ENCODE measurements at places on chromosomes 6 and 20.

GRCh38 chr6:129094147-129094546 is 211.2 kb downstream of the LAMA2 start:
- no peak overlapping the region for H3K4me3 ChIP-seq
- H3K27me3 ChIP-seq: no peaks in the 10 kb centered on the region
- H3K27ac ChIP-seq: no peak overlapping the region
- H3K4me1 ChIP-seq: no peaks in the 10 kb centered on the region
- no peaks in the 10 kb centered on the region for H3K36me3 ChIP-seq
- DNase-seq: no peak

- H3K36me3 ChIP-seq: no peaks in the 10 kb centered on the region
- H3K27me3 ChIP-seq: no peaks in the 10 kb centered on the region
- H3K4me1 ChIP-seq: peaks cover 12% of the 10 kb centered on the region
- DNase-seq: no peak
- H3K27ac ChIP-seq: no peak overlapping the region
- no peak overlapping the region for H3K4me3 ChIP-seq
Observed at GRCh38 chr20:10571313-10571815, 102.4 kb downstream of the JAG1 start.

- H3K4me1 ChIP-seq: peaks cover 29% of the 10 kb centered on the region
- H3K36me3 ChIP-seq: no peaks in the 10 kb centered on the region
- H3K27ac ChIP-seq: peak overlapping the region; percentile 14
- no peak overlapping the region for H3K4me3 ChIP-seq
Observed at GRCh38 chr6:82013561-82014530, 233.7 kb downstream of the IBTK start.

- H3K4me3 ChIP-seq: no peak overlapping the region
- no peak for DNase-seq
- no peaks in the 10 kb centered on the region for H3K27me3 ChIP-seq
- peaks cover 7% of the 10 kb centered on the region for H3K4me1 ChIP-seq
- no peak overlapping the region for H3K27ac ChIP-seq
- H3K36me3 ChIP-seq: no peaks in the 10 kb centered on the region
Observed at GRCh38 chr6:131068165-131068564, 5.1 kb upstream of the EPB41L2 start.

DNA sequence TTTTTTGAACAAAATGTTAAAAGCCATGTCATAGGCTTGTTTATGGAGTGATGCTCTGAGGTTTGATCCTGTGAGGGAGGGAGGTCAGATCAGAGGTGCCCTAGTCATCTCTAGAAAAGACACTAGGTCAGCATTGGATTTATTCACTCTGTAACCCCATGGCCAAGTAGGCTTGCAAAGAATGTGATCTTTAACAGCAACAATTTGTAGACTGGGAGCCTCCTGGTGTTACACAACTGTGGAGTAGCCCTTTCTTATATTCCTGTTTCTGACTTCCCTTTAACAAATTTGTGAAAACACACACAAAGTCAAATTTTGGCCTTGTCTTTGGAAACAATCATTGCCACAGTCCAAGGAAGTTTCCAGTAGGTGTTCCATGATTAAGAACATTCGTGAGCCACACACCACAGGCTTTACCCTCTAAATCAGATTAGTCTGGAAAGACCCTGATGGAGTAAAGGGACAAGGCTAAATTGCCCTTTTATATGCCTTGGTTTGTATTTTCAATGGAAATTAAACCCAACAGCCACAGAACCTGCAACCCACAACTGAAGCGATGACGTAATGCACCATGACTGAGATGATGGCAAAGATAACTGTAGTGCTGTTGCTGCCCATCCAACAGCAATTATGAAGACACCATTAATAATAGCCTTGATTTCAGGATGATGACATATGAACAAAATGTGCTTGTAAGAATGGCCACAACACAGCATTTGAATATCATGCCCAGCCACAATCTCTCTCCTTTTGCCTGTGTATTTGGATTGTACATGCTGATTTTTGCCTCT is 22.1 kb downstream of the SCP2D1 start:
- H3K4me1 ChIP-seq: no peaks in the 10 kb centered on the region
- no peak overlapping the region for H3K4me3 ChIP-seq
- no peaks in the 10 kb centered on the region for H3K27me3 ChIP-seq
- H3K36me3 ChIP-seq: no peaks in the 10 kb centered on the region

- peak overlapping the region; percentile 86 for H3K27ac ChIP-seq
- DNase-seq: peak; percentile 97
- peak overlapping the region; percentile 0 for H3K4me3 ChIP-seq
- no peaks in the 10 kb centered on the region for H3K27me3 ChIP-seq
- H3K4me1 ChIP-seq: peaks cover 37% of the 10 kb centered on the region
Observed at GRCh38 chr6:4581468-4582385, 194.5 kb upstream of the CDYL start.

DNA sequence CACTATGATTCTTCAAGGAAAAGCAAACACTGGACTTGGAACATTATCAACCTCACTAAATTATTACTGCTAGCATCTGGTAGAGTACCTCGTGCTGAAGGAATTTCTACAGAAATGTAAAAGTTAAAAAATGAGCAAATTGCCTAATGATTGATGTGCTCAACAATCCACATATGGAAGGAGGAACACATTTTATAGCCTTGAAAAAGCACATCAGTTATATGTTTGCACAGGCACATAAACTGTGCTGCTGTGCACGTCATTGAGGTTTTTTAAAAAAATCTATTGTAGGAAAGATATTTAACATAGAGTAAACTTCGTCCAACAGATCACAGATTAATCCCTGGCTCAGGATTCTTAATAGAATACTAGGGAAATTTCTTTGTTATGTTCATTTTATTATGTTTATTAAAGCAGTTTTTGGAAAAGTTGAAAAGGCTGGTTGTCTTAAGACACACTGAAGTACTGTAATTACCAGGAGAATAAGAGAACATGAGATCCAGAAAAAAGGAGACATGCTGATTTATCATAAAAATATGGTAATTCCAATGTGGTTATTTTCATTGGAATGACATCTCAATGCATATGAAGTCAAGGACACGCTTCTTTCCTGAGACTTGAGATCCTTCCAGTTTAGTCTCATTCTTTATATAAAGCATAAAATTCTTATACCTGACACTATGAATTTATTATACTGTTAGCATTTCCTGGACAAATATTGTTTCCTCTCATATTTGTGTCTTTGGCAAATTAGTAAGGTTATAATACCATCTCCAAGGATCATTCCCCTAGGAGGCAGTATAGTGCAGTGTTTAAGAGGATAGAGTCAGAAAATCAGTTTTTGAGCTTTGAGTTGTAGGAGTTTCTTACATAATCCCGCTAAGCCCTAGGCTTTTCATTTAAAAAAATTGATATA is 511.1 kb downstream of the TENT5A start:
- H3K4me1 ChIP-seq: no peaks in the 10 kb centered on the region
- no peak overlapping the region for H3K4me3 ChIP-seq
- DNase-seq: peak; percentile 56

GRCh38 chr6:28807682-28808280 is 116.0 kb downstream of the TRIM27 start:
- DNase-seq: peak; percentile 18
- no peaks in the 10 kb centered on the region for H3K36me3 ChIP-seq
- no peak overlapping the region for H3K27ac ChIP-seq
- peaks cover 6% of the 10 kb centered on the region for H3K4me1 ChIP-seq
- H3K4me3 ChIP-seq: peak overlapping the region; percentile 54

- no peak for DNase-seq
- no peaks in the 10 kb centered on the region for H3K27me3 ChIP-seq
- H3K36me3 ChIP-seq: no peaks in the 10 kb centered on the region
Observed at GRCh38 chr6:51844336-51844735, 243.1 kb downstream of the PKHD1 start.

DNA sequence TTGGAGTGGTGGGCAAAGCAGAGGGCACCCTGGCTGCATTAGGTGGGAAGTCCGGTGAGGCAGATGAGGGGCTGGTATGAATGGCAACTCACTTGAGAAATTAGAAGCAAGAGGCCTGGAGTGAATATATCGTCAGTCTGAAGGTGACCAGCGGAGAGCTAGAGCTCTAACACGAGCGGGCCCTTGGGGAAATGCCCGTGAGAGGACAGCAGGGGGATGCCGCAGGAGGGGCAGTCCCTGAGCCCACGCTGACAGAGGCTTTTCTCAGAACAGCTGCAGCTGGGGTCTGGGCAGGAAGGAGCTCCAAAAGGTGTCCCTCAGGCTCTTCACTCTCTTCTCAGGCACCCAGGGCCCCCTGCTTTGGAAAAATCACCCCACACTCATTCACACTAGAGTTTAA is 32.0 kb upstream of the CD93 start:
- no peaks in the 10 kb centered on the region for H3K4me1 ChIP-seq
- no peak overlapping the region for H3K27ac ChIP-seq
- no peaks in the 10 kb centered on the region for H3K36me3 ChIP-seq
- DNase-seq: no peak

- no peaks in the 10 kb centered on the region for H3K36me3 ChIP-seq
- H3K4me1 ChIP-seq: no peaks in the 10 kb centered on the region
- H3K4me3 ChIP-seq: no peak overlapping the region
- DNase-seq: no peak
- H3K27ac ChIP-seq: no peak overlapping the region
Observed at GRCh38 chr6:61586934-61587537, 699.0 kb downstream of the KHDRBS2 start.

GRCh38 chr6:124487623-124488431 is 474.4 kb upstream of the RNF217 start:
- no peak overlapping the region for H3K4me3 ChIP-seq
- H3K27me3 ChIP-seq: no peaks in the 10 kb centered on the region
- H3K4me1 ChIP-seq: peaks cover 9% of the 10 kb centered on the region
- no peaks in the 10 kb centered on the region for H3K36me3 ChIP-seq
- DNase-seq: peak; percentile 90
- H3K27ac ChIP-seq: peak overlapping the region; percentile 41

DNA sequence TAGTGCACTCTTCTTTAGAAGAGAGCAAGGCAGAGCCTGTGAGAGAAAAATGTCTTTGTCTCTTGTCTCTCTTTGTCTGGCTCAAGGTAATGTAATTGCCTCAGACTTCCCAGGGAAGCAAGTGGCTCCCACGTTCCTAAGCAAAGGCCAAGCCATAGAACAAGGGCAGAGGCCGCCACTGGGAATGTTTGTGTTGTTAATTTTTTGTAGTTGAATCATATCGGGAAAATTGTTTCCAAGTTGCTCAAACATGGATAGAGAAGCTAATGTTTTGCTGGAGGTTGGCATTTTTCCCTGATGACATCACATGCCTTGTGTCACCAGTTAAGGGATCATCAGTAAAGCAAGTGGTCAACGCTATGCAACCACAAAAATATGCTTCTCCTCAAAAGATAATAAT is 211.5 kb upstream of the FOXA2 start:
- peak; percentile 91 for DNase-seq
- H3K4me1 ChIP-seq: peaks cover 22% of the 10 kb centered on the region
- H3K27me3 ChIP-seq: no peaks in the 10 kb centered on the region
- peak overlapping the region; percentile 96 for H3K27ac ChIP-seq

DNA sequence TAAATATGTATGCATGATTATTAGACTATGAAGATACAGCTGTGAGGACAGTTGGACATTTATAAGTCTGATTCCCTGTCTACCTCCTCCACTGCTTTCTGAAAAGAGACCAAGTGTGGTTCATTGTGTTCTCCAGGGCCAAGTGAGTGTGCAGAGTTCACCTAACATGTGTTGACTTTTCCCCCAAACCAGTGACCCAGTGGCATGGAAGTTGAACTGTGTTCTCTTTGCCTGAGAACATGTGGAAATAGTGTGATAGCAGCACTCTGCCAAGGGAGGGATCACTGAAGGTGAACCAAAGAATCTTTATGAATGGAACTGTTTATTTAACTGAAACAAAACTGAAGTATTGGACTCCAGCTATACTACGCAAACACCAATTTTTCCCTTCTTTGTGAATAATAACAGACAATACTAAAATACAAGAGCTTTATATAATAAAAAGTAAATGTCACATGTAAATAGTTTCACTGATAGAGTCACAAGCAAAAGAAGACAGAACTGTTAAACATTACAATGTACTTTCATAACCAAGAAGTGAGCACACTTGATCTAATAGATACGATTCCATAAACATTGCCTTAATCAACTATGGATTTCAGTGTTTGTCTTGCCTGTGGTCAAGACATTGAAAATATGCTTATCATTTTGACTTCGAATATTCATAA is 200.3 kb upstream of the FUT9 start:
- no peak overlapping the region for H3K27ac ChIP-seq
- no peaks in the 10 kb centered on the region for H3K4me1 ChIP-seq
- no peak for DNase-seq
- no peak overlapping the region for H3K4me3 ChIP-seq
- H3K36me3 ChIP-seq: no peaks in the 10 kb centered on the region

- no peak for DNase-seq
- H3K27ac ChIP-seq: no peak overlapping the region
- H3K36me3 ChIP-seq: no peaks in the 10 kb centered on the region
- H3K4me1 ChIP-seq: no peaks in the 10 kb centered on the region
Observed at GRCh38 chr20:63058696-63059335, 52.1 kb upstream of the BHLHE23 start.

GRCh38 chr6:11601776-11602605 is 64.4 kb downstream of the TMEM170B start:
- no peak overlapping the region for H3K4me3 ChIP-seq
- DNase-seq: no peak
- H3K27ac ChIP-seq: no peak overlapping the region
- no peaks in the 10 kb centered on the region for H3K27me3 ChIP-seq
- H3K4me1 ChIP-seq: peaks cover 8% of the 10 kb centered on the region
- H3K36me3 ChIP-seq: no peaks in the 10 kb centered on the region

- no peaks in the 10 kb centered on the region for H3K36me3 ChIP-seq
- no peaks in the 10 kb centered on the region for H3K4me1 ChIP-seq
- no peaks in the 10 kb centered on the region for H3K27me3 ChIP-seq
- H3K27ac ChIP-seq: no peak overlapping the region
Observed at GRCh38 chr6:152026291-152026690, 218.8 kb downstream of the ESR1 start.

DNA sequence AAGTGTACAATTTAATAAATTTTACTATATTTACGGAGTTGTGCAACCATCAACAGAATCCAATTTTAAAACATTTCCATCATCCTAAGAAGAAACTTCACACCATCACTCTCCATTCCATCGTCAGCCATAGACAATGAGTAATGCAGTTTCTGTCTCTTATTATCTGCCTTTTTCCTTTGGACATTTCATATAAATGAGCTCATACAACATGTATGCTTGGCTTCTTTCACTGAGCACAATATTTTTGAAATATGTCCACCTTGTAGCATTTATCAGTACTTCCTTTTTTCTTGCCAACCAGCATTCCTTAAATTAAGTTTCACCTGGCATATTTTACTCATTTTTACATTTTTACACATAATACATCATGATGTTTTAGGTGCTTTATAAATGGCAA is 22.7 kb upstream of the HIVEP1 start:
- H3K27me3 ChIP-seq: no peaks in the 10 kb centered on the region
- peak; percentile 58 for DNase-seq
- no peaks in the 10 kb centered on the region for H3K36me3 ChIP-seq
- H3K4me1 ChIP-seq: no peaks in the 10 kb centered on the region

DNA sequence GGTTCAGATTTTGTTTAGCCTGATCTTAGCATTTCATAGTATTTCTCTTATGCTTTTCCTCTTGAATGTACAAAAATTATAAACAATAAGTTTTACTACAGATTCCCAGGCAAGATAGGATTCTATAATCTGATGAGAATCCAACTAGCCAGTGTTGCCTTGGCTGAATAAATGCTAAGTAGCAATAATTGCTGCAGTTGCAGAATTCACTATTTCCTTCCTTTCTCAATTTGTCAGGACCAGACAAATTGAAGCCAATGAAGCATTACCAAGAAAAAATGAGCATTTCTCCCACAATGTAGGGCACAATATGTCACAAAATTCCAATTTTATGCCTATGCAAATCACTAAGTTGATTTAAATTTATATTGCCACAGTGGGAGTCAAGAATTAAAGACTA is 260.2 kb downstream of the KIF16B start:
- H3K4me3 ChIP-seq: no peak overlapping the region
- H3K27me3 ChIP-seq: no peaks in the 10 kb centered on the region
- no peak for DNase-seq
- no peaks in the 10 kb centered on the region for H3K4me1 ChIP-seq
- no peaks in the 10 kb centered on the region for H3K36me3 ChIP-seq

GRCh38 chr20:35077341-35077740 is 15.3 kb downstream of the TRPC4AP start:
- H3K27ac ChIP-seq: no peak overlapping the region
- H3K36me3 ChIP-seq: peaks cover 12% of the 10 kb centered on the region
- H3K27me3 ChIP-seq: no peaks in the 10 kb centered on the region

Measured in astrocyte (in vitro differentiated cells and primary cell).